Body of pancreas (tissue), 4 donors: ENCODE measurements at places on chromosomes 12 and 14. TPM values are rescaled to one million over a fixed set of nuclear protein-coding genes. Genes with fewer than 3 reads are reported as not detected.

GRCh38 chr14:31536201-31536960, 24.8 kb upstream of the NUBPL start:
- no peak for DNase-seq
- no peaks in the 10 kb centered on the region for H3K27me3 ChIP-seq
- no peak overlapping the region for H3K4me3 ChIP-seq
- H3K27ac ChIP-seq: no peak overlapping the region
- no peaks in the 10 kb centered on the region for H3K36me3 ChIP-seq

CFAP251 gene
- 3.6 TPM for total RNA-seq

POTEM gene
- not detected for total RNA-seq

CYP46A1 gene
- total RNA-seq: 4.9 TPM
